NCI-H2171 (cell line): ENCODE measurements at places on chromosomes 2 and 18.

DNA sequence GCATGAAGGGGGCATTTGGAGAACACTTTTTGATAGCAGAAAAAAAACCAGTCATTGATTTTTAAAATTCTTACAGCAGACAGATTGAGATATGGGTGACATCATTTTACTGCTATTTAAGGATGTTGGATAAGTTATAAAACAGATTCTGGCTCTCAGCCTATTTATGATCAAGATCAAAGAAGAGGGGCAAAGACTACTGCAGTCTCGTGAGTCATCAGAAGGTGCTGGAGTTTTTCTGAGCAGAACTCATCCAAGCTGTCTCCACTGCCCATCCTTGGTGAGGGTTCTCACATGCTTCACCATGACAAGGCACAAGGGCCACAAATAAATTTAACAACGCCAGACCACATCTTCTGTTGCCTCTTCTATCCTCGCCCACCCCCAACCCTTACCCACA, 58.8 kb downstream of the ST6GAL2 start:
- no peak for DNase-seq

DNA sequence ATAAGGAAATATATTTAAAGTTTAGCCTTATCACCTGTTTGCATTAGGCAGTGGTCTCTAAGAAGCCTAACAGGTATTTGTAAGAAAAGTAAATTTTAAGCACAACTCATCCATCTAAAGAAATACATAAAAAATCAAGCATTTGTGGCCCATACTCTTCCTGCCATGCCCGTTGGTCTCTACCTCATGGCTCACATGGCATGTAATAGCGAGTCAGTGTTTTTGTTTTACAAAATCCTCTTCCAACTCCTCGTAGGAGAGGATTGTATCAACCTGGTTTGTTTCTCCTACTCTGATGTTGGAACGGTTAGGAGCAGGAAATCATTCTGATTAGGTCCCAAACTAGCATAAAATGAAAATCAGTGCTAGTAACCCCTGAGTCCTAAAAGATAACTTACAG, 91.8 kb downstream of the FMNL2 start:
- no peak for DNase-seq

GRCh38 chr2:106638043-106638442, 150.9 kb downstream of the CD8B2 start:
- DNase-seq = peak; percentile 36

DNA sequence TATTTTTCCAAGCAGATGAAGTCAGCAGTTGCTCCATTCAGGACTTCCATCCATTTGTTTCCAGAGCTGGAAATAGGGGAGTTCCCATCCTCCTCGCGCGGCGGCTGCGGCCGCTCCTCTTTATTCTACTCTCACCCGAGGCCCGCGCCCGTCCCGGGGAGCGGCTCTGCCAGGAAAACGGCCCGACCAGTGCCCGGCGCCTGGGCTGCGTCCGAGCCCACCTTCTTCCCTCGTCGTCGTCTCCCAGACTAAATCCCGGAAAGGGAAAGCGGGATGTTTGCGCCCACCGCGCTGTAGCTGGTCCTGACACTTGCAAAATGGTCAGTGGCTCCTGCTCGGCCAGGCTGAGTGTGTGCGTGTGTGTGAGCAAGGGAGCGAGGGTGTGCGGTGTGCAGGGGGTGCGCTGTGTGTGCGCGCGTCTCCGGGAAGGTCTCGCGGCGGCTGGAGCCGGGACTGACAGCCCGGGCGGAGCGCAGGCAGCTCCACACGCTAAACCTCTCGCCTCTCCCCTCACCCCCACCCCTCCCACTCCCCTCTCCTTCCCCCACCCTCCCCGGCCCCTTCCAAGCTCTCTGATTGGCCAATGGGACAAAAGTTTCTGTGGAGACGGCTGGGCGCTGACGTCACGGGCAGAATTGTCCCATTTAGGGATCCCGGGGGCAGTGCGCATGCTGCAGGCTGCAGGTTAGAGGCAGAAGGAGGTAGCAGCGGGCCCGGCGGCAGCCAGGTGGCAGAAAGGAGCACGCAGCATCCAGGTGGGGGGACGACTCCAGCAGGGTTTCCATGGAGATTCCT, at the start of gene NOL4:
Gene NOL4, minus strand, starts transcription at position 491 of the 795 bp plus-strand sequence. CDS start 1,660 bp downstream, outside the sequence.
- DNase-seq = peak; percentile 97

DNA sequence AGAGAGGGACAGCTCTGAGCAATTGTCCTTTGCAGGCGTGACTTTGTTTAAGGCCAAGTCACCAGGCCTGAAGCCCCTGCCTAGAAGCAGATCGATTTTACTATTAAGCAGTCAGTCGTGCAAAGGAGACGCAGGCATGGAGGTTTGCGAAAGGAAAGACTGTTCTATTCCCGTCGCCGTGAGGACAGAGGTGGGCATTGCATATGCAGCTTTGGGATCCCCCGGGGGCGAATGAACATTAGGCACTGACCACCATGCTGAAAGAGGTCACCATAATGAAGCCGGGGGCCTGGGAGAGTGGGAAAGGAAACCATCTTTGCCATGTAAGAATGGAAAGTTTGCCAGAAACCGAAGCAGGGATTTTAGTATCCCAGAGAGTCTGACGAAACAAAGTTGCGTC, 231.6 kb downstream of the BCL11A start:
- no peak for DNase-seq
